ENCODE measurements at places on chromosomes 1 and 21.

DNA sequence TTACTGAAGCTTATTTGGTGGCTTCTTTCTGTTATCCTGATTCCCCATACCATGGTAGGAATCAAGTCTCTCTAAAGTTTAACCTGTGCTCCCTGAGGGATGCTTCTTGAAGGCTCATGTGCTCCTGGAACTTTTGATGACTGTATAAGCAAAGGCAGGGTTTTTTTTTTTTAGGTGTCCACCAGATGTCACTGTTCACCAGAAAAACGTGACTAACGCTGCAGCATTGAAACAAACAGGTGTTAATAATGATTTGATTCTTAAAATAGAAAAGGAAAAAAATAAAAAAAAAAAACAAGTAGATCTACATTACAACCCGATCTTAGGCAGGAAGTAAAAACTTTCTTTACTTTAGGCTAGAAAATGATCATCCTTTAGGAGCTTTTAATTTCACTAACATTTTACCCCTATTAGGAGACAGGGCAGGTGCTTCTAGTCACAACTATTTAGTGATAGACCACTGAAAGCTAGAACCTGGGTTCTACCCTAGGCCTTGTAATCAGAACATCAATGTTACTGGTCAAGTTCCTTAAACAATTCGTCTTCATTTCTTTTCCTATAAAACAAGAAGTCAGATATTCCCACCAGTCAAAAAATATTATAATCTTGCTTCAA, 223.0 kb downstream of the PLA2G4A start:
- DNase-seq: no peak

- DNase-seq: no peak
These were observed 5.1 kb downstream of the HLX start for GRCh38 chr1:220884109-220884980.

DNA sequence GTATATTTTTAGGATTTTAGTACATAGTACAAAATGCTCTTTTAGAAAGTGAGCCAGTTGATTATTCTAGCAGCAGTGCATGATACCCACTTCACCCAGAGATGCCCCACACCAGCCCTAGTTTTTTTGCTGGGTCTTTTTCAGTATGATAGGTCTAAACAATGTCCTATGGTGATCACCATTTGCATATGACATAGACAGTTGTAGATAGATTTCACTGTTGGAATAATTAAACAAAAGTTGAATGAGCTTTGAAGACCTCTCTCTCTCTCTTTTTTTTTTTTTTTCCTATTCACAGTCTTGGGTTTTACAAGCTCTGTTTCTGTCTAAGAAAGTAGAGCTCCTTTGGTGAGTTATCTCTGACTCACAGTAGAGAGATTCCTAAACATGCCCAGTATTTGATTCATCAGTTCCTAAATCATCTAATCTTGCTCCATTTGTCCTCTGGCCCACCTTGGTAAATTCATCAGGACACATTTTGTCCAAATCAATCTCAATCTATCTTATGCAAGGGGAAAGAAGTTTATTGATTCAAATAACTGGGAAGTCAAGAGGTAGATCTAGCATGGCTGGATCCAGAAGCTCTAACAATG, 44.7 kb upstream of the VAV3 start:
- DNase-seq: peak; percentile 44

DNA sequence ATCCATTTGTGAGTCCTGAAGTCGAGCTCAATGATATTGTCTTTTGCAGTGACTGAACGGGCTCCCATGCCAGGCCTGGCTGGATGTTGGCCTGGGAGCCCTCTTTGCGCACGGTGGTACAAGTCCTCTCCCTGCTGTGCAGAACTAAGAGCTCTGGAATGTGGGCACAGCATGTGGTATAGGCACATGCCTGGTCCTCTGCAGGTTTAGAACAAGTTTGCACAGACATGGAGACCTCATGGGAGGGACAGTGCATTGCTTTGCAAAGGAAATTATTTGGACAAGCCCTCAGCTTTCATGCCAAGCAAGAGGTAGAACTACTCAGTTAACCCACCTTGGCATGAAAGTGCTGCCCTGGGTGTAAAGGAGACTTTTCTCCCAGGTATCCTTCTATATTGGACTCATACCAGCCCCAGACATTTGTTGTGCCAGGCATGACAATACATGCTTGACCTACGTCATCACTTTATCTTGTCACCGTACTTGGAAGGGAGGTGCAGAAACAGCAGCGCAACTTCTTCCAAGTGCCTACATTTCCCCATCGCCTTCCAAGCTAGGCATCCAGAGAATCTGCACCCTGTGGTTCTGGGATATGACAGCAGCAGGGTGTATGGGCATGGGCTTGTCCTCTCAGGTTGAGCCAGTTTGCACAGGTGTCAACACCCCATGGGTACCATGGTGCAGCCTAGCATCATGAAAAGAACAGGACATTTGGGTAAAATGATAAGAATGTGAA, 37.6 kb upstream of the MRPS6 start:
- DNase-seq: no peak

DNA sequence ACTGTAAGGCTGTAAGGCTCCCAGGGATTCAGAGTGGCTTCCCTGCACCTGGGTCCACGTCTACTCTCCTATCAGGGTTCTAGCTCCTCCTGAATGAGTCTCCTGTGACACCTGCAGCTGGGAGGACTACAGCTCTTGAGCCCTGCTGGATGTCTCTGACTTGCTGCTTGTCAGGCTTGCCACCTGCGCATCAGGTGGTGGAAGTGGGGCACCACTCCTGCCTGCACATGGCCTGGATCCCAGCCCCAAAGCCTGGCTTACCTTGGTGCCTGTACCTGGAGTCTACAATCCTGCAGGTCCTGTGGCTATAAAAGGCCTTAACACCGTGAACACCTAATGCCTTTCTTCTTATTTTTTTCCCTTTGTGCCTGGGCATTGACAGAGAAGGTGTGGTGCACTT, 82.2 kb downstream of the FAM78B start:
- no peak for DNase-seq

DNA sequence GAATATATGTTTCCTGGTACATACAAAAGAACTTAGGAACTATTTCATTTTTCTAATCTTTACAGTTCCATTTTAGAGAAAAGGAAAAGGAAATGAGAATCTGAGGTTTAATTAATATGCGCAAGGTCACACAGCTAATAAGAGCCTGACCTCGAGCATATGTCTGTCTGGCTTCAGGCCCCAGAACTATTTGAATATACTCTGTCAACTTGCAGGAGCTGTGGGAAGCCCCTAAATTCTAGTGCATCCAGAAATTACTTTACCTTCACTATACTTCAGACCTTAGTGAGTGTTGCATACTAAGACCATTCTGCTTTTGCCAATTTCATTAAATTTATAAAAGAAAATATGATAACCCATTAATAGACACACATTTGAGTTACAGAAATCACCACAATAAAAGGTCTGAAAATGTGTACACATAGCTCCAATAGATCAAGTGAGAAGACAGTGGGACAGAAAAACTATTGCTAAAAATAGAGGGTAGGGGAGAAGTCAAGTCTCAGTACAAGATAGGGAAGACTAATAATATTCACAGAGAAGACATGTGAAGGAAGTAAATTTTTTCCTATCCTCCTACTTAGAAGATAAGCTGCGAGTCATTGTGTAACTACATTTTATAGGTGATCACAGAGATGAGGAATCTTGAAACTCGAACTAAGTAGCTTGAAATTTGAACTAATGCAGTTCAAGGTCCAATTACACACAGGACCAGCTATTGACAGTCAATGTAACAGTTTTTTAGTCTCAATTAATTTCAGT, 3.8 kb downstream of the RGS13 start:
- DNase-seq: peak; percentile 68

- no peak for DNase-seq
These were observed 27.1 kb upstream of the HAO2 start for GRCh38 chr1:119341372-119341947.

- no peak for DNase-seq
These were observed 3.3 kb downstream of the WNT3A start for GRCh38 chr1:228009828-228010775.

GRCh38 chr1:221827307-221827642, 85.4 kb upstream of the DUSP10 start:
- DNase-seq: no peak

Data from non-pigmented ciliary epithelial cell (primary cell).